ENCODE measurements at places on chromosomes 7 and 10.
A peak's percentile ranks its signal among the peaks of the same experiment; 100 is the strongest.

DNA sequence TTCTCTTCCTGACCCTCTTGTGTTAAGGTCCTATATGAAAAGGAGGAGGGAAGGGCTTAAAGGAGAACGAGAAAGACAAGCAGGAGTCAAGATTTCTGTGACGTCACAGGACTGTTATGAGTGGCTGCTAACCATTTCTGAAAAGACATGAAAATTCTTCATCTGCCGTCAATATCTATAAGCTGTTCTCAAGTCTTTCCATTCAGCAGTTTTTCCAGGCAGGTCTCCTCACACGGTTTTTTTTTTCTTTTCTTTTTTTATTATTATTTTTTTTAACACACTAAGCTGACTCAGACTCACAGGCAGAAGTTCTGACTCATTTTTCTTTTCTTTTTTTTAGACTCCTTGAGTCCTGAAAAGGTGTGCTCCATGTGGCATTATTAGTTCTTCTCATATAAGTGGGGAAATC is 72.0 kb downstream of the DGKI start:
- DNase-seq = no peak

DNA sequence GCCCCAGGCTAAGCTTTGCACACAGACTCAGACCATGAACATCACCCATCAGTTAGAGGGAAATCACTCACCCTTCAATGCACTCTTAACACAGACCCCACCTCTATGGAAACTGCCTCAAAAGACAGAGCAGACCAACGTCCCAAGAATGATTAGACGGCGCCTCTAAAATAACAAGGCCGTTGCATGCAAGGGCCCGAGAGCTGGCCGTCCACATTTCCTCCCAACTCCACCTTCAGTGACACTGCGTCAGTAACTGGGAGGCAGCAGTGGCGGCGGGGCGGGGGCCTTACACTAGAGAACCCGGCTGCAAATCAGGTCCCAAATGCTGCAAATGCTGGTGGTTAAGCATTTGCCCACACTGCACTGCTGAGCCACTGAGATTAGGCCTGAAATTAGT is 115.0 kb downstream of the PTPRN2 start:
- no peak for DNase-seq

DNA sequence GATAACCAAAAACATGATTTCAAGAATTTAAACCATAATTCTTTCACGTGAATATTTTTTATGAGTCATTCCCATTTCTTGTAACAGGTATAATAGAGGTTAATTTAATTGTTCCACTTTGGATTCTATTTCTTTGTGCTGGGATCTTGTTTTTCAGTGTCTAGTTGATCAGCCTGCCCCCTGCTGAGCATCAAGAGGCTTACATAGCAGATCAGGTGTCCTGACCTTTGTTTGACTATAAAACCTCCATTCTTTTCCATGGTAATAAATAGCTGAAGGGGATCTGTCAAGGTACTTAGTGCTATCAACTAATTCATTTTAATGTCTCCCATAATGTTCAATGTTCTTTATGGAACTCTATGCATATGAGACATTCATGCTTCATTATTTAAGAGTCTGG is 4.9 kb downstream of the COL17A1 start:
- peak; percentile 22 for DNase-seq

GRCh38 chr10:59181668-59182067 is 5.2 kb downstream of the PHYHIPL start:
- DNase-seq = peak; percentile 27

- no peak for DNase-seq
These were observed 294.8 kb upstream of the DGKB start for GRCh38 chr7:15197042-15197977.

GRCh38 chr10:120789303-120790203 is 61.6 kb upstream of the WDR11 start:
- no peak for DNase-seq

DNA sequence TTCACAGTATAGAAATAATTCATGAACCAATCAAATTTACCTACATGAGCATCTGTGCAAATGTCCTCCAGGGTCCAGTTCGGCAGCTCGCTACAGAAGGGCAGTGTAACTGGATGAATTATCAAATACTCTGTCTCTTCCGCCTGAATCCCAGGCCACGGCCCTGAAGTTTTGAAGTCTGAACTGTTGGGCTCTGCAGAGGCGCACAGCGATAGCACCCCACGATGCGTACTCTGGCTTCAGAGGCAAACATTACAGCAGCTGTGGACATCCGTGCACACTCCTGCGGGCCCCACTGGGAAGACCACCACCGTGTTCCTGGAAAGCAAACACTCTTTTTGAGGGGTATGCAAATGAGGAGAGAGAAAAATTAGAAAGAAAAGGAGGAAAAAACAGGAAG is 259.8 kb upstream of the TCERG1L start:
- no peak for DNase-seq

DNA sequence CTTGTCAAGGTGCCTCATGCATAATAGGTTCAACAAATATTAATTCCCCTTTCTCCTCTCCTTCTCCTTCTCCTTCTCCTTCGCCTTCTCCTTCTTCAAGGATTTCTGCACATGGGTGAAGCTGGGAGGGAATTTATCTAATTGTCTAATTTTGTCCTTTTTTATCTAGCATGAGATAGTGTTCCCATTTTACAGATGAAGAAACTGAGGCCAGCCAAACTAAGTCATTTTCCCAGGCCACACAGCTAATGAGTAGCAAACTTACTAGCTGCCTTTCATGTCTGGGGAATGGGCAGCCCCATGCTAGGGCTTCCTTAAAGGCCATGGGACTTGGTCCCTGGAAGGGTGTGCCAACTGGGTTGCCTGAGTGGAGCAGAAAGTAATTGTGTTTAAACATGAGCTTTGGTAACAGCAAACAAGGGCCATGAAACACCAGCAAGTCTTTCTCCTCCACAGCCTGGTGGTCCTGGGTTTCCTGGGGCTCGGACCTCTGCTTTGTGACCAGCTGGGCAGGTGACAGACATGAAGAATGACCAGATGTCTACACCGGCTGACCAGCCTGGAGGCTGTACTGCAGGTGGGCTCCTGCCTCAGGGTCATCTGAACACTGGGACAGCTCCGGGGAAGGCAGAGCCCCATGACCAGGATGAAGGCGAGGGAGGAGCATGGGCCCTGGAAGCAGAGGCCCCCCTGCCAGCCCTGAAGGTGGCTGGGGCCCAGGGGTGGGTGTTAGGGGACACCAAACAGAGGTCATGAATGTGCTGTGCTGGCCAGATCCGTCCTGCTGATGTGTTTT is 138.0 kb downstream of the PTPN20 start:
- DNase-seq = no peak

- no peak for DNase-seq
These were observed 2.3 kb downstream of the VPS37D start for GRCh38 chr7:73669858-73670385.

DNA sequence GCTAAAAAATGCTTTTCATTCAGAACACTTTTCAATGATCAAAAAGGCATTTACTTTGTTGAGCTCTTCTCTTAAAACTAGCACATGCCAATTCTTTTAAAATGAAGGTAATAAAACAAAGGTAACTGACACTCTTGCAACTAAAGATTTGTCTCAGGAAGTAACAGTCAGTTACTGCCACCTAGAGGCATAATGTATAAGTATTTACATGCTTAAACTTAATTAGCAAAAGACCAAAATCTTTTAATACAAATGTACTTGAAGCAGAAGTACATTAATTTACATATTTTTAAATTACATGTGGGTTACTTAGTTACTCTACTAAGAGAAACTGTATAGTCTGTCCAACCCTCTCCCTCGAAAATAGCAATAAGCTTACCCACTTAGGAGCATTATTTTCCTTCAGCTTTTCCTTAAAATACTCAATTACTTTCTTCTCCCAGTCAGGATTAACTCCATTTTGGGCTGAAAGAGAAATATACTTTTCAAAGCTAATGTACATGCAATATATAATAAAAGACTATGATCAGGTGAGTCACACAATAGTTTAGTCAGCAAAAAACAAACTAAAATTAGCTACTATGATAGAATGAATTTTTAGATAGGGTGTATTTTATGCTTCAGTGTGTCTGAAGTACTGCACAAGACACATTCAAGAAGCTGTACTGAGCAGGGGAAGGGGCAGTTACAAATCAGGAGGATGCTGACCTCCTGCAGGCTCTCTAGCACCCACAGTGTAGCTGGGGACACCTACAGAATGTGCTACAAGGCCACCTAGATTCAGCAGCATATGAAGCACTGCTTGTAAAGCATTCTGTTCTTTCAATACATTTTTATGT is 13.0 kb downstream of the MCMBP start:
- DNase-seq = no peak

GRCh38 chr10:62512732-62513475 is 138.7 kb downstream of the ZNF365 start:
- DNase-seq = no peak

- DNase-seq = no peak
These were observed 14.6 kb downstream of the ACSL5 start for GRCh38 chr10:112388548-112388947.

- DNase-seq = no peak
These were observed 16.3 kb downstream of the TCF7L2 start for GRCh38 chr10:112966194-112966855.

- no peak for DNase-seq
These were observed 203.9 kb upstream of the GLI3 start for GRCh38 chr7:42440951-42441350.

DNA sequence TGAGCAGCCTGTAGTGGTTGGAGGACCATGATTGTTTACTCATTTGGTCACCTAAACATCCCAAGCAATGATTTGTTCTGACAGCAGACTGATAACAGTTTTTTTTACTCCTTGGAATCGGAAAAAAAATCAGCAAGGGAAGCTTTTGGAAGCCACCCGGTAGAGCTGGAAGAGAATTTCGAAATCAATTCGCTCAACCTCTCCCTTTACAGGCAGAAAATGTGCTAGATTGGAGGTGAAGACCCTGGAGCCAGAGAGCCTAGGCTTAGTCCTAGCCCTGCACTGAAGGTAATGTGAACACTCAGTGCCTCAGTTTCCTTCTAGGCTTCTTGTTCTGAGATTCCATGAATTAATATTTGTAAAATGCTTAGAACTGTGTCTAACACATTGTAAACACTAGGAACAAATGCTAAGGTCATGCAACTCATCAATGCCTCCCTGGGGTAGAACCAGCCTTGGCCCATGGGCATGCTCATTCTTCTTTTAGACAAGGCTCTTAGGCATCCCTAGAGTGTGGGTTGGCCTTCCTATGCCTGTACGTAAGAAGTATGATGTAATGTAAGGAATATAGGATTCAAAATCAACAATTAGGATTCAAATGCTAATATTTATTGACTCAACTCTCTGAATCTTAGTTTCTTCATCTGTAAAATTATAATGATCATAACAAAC is 52.7 kb downstream of the MET start:
- no peak for DNase-seq

DNA sequence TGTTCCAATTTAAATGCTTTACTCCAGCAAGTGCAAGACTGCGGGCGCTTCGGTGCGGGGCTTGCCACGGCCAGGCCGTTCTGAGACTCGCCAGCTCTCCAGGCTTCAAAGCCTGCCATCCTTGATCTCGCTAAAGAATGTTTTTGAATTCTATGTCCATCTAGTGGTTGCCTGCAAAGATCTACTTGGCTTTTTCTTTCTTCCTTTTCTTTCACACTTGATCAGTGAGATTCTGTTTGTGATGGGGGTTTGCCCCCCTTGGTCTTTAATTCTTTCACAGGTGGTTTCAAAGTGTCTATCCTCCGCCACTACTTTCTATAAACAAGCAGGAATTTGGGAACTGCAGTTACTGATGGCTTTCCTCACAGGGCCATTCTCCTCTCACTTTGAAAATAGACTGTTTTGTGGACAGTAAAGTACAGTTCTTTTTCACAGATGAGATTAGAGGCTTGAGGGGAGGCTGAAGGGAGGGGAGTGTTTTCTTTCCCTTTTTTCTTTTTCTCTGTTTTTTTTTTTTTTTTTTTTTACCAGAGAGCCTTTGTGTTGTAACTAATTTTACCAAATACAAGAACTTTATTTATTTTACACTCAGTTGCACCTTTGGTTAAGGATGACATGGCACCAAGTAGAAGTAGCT is 15.2 kb upstream of the FBXW4 start:
- no peak for DNase-seq

DNA sequence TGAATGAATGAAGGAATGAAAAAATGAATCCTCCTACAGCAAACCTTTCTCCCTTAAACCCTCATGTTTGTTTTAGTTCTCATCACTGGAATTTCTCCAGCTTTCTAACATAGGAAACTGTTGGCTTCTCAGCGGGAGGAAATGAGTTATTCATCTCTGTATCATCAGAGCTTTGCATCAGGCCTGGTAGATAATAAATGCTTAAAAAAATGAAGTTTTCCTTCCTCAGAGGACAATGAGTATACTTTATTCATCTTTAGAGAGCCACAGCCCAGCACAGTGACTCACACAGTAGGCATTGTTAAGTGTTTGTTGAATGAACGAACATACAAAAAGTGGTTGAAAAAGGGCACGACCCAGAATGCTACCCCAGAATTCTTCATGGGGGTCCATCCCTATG is 62.6 kb downstream of the COL13A1 start:
- DNase-seq = no peak

Data from body of pancreas (tissue), 4 donors.